Small intestine (tissue), 16 donors: ENCODE measurements at places on chromosomes 5 and 9. TPM values are rescaled to one million over a fixed set of nuclear protein-coding genes. Genes with fewer than 3 reads are reported as not detected.

- H3K4me1 ChIP-seq, result peaks cover 13% of the 10 kb centered on the region
- no peak overlapping the region for H3K27ac ChIP-seq
- no peak for DNase-seq
- H3K4me3 ChIP-seq, result no peak overlapping the region
- no peaks in the 10 kb centered on the region for H3K36me3 ChIP-seq
These were observed 61.3 kb downstream of the MAT2B start for GRCh38 chr5:163566678-163567077.

GRCh38 chr9:131839281-131840084 lies 99.6 kb upstream of the RAPGEF1 start:
- DNase-seq, result peak; percentile 5
- H3K4me3 ChIP-seq, result no peak overlapping the region
- no peaks in the 10 kb centered on the region for H3K4me1 ChIP-seq
- no peak overlapping the region for H3K27ac ChIP-seq

DNA sequence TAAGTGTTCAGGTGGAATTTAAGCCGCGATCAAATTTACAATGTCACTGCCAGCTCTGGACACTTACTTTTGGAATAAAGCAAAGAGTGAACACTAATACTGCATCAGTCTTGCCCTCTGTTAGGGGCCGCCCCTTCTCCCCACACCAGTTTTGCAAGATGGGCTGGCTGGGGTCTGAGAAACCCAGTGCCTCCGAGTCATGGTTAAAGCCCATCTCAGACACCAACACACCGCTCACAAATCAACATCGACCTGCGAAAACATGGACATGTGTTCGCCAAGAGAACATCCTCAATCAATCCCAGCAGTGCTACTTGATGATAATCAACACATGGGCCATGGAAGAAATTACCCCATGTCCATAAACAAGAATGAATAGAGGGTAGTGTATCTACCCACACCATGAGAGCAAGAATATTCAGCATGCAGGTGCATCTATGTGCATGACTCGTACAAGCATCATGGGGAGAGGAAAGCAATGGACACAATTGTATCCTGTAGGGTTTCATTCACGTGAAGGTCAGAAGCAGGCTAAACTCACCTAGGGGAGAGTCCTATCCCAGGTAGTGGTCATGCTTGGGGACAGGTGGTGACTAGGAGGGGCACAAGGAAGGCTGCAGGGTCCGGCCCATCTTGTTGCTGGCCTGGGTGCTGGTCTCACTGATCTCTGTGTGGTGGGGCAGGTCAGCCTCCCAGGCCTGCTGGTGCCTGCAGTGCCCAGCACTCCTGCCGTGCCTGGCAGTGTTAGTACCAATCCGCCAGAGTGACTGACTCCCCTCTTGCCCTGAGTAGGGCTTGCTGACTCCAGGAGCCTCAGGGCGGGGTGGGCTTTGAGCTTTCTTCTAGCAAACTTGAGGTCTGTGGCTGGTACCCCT lies 5.0 kb downstream of the S1PR3 start:
- no peak overlapping the region for H3K4me3 ChIP-seq
- no peaks in the 10 kb centered on the region for H3K36me3 ChIP-seq
- peaks cover 5% of the 10 kb centered on the region for H3K4me1 ChIP-seq
- no peak for DNase-seq

GRCh38 chr5:16482891-16483290 lies 17.3 kb upstream of the ZNF622 start:
- H3K4me1 ChIP-seq, result peaks cover 62% of the 10 kb centered on the region
- H3K27ac ChIP-seq, result no peak overlapping the region
- no peak for DNase-seq
- H3K27me3 ChIP-seq, result no peaks in the 10 kb centered on the region
- no peak overlapping the region for H3K4me3 ChIP-seq
- H3K36me3 ChIP-seq, result no peaks in the 10 kb centered on the region

GRCh38 chr5:88667496-88668201 lies 215.3 kb downstream of the MEF2C start:
- peak; percentile 21 for DNase-seq
- H3K36me3 ChIP-seq, result no peaks in the 10 kb centered on the region
- H3K4me3 ChIP-seq, result no peak overlapping the region
- H3K27me3 ChIP-seq, result peaks cover 37% of the 10 kb centered on the region
- H3K4me1 ChIP-seq, result no peaks in the 10 kb centered on the region

DNA sequence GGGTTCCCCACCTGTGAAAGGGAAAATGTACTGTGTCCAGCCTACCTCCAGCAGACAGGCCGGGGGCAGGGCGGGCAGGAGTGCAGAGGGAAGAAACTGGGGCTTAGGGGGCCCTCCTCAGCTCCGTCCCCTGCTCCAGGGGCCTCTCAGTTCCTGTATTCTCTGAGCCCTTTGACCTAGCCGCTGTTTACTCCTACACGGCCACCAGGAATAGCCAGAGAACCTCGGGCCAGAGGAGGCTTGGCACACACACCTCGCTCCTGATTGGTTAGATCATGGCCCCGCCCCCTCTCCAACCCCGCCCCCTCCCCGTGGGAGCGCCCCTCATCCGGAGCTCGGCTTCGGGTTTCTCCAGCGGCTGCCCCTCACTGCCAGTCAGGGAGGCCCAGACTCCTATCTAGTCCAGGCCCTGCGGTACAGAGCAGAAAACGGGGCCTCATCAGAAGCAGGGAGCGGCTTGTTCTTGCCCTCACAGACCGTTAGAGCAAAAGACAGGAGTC lies 2.2 kb downstream of the ST6GALNAC6 start:
- peaks cover 21% of the 10 kb centered on the region for H3K4me1 ChIP-seq
- peak overlapping the region; percentile 80 for H3K27ac ChIP-seq
- no peaks in the 10 kb centered on the region for H3K27me3 ChIP-seq
- peaks cover 31% of the 10 kb centered on the region for H3K36me3 ChIP-seq
- peak; percentile 62 for DNase-seq

DNA sequence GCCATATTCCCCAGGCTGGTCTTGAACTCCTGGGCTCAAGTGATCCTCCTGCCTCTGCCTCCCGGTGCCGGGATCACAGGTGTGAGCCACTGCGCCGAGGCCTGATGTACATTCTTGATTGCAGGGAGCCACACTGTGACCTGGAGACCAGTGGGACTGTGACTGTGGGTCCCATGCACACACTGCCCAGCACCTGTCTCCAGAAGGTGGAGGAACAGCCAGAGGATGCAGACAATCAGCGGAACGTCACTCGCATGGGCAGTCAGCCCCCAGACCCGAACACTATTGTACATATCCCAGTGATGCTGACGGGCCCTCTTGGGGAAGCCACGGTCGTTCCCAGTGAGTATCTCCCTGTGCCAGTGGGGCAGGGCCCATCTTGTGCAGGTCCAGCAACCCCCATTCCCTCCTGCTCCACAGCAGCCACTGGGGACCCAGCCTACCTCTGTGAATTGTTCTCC lies 147.3 kb downstream of the CACNA1B start:
- H3K27me3 ChIP-seq, result peaks cover 16% of the 10 kb centered on the region
- H3K4me3 ChIP-seq, result no peak overlapping the region

- H3K27ac ChIP-seq, result no peak overlapping the region
- H3K4me1 ChIP-seq, result no peaks in the 10 kb centered on the region
- peak; percentile 48 for DNase-seq
- H3K36me3 ChIP-seq, result no peaks in the 10 kb centered on the region
These were observed 265.0 kb upstream of the ZNF608 start for GRCh38 chr5:125011419-125011818.

DNA sequence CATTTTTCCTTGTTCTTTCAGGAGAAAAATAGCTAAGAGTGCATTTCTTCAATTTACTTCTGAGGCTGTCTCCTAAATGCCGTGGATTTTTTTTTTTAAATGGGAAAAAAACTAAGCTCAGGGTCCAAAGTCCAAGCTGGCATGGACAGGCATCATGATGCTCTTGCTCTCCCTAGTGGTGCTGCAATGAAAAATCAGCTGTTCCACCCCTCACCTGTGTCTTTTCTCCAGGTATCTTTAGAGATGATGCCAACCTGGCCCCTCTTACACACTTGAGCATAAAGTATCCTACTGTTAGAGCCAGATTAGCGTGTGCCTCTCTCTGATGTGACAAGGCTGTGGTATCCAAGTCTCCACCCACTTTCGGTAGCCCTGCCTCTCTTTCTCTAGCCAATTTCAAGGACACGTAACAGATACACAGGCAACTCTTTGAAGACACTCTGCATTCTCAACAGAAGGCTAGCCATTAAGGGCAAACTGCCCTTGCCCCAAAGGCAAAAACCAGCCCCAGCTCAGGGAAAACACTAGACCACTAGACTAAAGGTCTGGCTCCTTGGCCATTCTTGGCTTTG lies 208.8 kb downstream of the SAXO1 start:
- H3K4me1 ChIP-seq, result no peaks in the 10 kb centered on the region
- peak; percentile 31 for DNase-seq
- no peaks in the 10 kb centered on the region for H3K36me3 ChIP-seq
- H3K4me3 ChIP-seq, result no peak overlapping the region

GALNT12 gene
- polyA plus RNA-seq, result 7.8 TPM

SPATA31A3 gene
- polyA plus RNA-seq, result not detected

KIAA0825 gene
- polyA plus RNA-seq, result 0.67 TPM

PARP8 gene
- 10.7 TPM for polyA plus RNA-seq

FAM169A gene
- not detected for polyA plus RNA-seq

GDNF gene
- polyA plus RNA-seq, result not detected
